Activated CD4-positive, alpha-beta memory T cell treated with anti-CD3 and anti-CD28 coated beads, Interleukin-2, amount 10 ng/mL, durations not matched to agents 7 days and 5 days (primary cell): ENCODE measurements at places on chromosomes 11 and 22. TPM values are rescaled to one million over a fixed set of nuclear protein-coding genes. Genes with fewer than 3 reads are reported as not detected.

The GAL3ST3 gene
- total RNA-seq = not detected

DNA sequence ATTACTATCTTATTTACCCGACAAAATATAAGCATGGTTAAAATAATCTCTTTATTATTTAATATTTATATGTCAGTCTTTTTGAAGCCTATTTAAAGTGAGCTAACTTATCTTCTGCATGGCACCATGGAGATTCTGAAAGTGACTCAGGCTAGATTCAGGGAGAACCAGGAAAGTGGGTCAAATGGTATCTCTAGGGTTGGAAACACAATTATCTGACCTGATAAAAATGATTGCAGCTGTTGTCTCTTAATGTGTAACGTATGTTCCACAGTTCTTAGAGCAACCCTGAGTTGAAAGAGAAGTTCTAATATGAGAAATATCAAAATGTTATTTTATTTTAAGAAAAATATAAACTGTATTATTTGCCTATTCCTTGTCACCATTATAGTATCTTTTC lies 143.1 kb upstream of the CARD18 start:
- H3K4me1 ChIP-seq = no peaks in the 10 kb centered on the region
- peaks cover 2% of the 10 kb centered on the region for H3K27me3 ChIP-seq
- H3K36me3 ChIP-seq = no peaks in the 10 kb centered on the region
- H3K27ac ChIP-seq = no peak overlapping the region

DNA sequence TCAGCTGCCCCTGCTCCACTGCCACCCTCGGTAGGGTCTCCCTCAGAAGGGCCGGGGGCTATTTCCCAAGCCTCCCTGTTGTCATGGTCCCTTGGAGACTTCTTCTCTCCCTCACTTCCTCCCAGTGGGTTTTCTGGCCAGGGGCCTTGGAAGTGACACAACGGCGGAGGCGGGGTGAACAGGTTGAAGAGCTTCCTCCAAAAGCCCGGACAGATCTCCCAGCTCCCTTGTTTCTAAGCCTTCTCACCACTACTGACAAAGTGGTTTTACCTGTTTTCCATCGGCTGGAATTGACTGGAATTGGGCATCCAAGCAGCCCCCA lies 14.5 kb downstream of the MYH9 start:
- H3K27me3 ChIP-seq = no peaks in the 10 kb centered on the region
- DNase-seq = no peak
- peaks cover 83% of the 10 kb centered on the region for H3K36me3 ChIP-seq
- H3K4me1 ChIP-seq = peaks cover 96% of the 10 kb centered on the region

The RTN4RL2 gene
- 0.35 TPM for total RNA-seq

The C11orf97 gene
- total RNA-seq = not detected

- no peak overlapping the region for H3K4me3 ChIP-seq
- no peaks in the 10 kb centered on the region for H3K36me3 ChIP-seq
- no peak overlapping the region for H3K27ac ChIP-seq
- no peak for DNase-seq
- peaks cover 8% of the 10 kb centered on the region for H3K27me3 ChIP-seq
Observed at GRCh38 chr11:32575070-32575469, 8.6 kb upstream of the EIF3M start.

GRCh38 chr22:27866135-27867084 lies 52.6 kb downstream of the PITPNB start:
- no peak overlapping the region for H3K27ac ChIP-seq
- H3K36me3 ChIP-seq = peaks cover 42% of the 10 kb centered on the region

The SCN4B gene
- total RNA-seq = 0.28 TPM

The MRGPRX3 gene
- total RNA-seq = not detected

The GP1BB gene
- not detected for total RNA-seq

DNA sequence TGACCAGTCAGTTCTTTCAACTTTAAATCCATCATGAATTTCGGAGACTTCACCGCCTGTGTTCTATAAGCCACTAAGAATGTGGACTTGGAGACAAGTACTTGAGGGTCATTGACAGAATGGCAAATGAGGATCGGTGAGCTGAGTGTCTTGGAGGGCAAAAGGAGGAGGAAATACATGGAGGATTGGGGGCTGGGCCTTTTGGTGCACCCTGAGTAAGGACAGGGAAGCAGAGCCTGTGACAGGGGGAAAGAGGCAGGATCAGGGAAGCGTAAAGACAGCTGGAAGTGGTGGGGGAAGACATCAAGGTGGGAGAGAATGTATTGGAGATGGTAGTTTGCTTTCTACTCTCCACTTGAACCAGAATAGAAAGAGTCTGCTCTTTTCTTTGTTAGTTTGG lies 70.4 kb upstream of the MTMR2 start:
- H3K36me3 ChIP-seq = peaks cover 24% of the 10 kb centered on the region
- DNase-seq = no peak
- no peaks in the 10 kb centered on the region for H3K27me3 ChIP-seq
- H3K4me1 ChIP-seq = peaks cover 10% of the 10 kb centered on the region
- H3K27ac ChIP-seq = no peak overlapping the region

- DNase-seq = peak; percentile 30
- H3K27me3 ChIP-seq = no peaks in the 10 kb centered on the region
- peaks cover 63% of the 10 kb centered on the region for H3K36me3 ChIP-seq
- peak overlapping the region; percentile 59 for H3K27ac ChIP-seq
Observed at GRCh38 chr22:27896245-27896644, 22.8 kb downstream of the PITPNB start.

DNA sequence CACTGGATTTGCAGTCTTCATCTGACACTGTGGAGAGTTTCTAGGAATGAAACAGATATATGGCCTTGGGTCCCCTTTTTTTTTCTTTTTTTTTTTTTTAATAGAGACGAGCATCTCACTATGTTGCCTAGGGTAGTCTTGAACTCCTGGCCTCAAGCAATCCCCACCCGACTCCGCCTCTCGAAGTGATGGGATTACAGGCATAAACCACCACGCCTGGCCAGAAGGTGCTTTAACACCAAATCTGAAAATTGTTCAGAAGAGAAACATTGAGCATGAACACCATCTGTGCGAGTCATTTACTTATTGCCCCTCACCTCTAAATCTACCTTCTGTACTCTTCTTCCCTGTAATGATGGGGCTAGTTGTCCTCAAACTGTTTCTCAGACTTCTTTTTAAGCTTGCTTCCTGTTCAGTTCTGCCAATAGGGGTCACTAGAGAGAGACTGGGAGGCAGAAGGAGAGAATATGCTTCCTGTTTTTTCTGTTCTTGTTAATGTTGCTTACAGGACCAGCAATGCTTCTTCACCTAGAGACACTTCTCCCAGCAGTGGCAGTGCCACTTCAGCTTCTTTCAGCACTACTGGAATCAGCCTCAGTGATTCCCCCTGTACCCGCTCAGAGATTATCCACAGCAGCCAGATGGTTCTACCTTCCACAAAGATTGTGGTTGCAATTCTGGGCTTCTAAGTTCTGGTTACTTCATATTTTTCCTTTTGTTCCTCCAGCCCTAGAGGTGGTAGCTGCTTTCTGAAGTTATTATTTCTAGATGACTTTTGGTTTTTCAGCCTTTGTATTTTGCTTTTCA lies 20.8 kb upstream of the ZBED5 start:
- H3K36me3 ChIP-seq = peaks cover 7% of the 10 kb centered on the region
- no peak for DNase-seq
- no peak overlapping the region for H3K4me3 ChIP-seq
- no peaks in the 10 kb centered on the region for H3K27me3 ChIP-seq
- peaks cover 9% of the 10 kb centered on the region for H3K4me1 ChIP-seq
- no peak overlapping the region for H3K27ac ChIP-seq
